ENCODE measurements at places on chromosomes 16 and 17.
A peak's percentile ranks its signal among the peaks of the same experiment; 100 is the strongest.

DNA sequence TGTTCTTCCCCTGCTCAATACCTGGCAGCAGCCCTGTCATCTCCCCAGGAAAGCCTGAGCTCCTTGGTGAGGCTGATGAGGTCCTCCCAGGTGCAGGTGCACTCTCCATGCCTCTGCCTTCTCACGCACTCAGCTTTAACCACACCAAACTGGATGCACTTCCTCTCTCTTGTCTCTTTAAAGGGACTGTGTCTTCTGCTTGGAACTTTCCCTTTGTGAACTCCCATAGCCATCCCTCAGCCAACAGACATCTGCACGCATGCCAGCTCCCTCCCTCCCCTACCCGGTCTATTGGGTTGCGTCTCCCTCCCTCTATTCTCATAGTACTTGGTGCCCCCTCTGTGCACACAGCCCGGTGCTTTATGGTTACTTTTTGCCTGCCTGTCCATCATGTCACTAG, 231.2 kb downstream of the MSI2 start:
- DNase-seq: no peak

GRCh38 chr17:1231456-1231855, 38.8 kb upstream of the BHLHA9 start:
- no peak for DNase-seq

DNA sequence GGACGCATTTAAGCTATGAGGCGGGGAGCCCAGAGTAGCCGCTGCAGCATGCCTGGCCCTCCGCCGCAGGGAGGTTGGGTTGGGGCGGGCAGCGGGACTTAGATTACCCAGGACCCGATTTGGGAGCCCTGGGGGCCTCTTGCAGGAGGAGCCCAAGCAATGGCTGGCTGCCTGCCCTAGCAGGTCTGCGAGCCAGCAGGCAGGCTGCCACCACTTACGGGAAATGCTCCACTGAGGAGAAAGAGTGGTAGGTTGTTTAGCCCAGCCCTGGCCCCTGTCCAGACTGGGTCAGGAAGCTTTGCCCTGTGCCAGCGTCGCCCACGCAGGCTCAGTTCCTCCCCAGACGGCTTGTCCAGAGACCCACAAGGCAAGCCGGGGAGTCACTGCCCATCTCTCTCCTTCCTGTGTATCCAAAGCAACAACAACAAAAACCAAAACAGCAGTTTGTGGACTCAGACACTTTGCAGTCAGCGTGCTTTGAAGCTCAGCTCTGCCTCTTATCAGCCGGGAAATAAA, 10.3 kb upstream of the TVP23A start:
- peak; percentile 57 for DNase-seq

DNA sequence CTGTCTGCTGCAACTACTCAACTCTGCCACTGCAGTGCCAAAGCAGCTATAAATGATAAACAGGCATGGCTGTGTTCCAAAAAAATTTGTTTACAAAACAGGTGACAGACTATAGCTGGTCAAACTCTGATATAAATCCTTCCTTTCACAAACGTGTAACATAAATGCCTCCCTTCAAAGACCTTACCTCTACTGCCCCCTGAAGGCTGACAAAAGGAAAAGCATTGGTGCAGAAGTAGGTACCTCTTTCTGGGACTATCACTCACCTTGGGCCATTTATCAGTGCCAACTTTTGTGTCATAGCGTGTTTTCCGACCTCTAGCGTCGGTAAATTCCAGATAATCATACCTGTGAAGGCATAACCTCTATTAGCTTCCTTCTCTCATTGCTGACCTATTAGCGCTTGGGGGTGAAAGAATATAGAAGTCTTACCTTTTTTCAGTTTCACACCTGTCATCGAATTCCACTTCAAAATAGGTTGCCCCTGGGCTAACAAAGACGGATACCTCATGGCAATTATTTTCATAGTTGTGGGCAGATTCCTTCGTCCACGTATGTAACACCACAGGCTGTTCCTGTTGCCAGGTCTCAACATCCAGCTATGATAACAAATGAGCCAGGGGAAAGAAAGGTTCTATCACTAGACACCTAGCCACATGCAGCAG, 67.9 kb downstream of the ZZEF1 start:
- peak; percentile 29 for DNase-seq

DNA sequence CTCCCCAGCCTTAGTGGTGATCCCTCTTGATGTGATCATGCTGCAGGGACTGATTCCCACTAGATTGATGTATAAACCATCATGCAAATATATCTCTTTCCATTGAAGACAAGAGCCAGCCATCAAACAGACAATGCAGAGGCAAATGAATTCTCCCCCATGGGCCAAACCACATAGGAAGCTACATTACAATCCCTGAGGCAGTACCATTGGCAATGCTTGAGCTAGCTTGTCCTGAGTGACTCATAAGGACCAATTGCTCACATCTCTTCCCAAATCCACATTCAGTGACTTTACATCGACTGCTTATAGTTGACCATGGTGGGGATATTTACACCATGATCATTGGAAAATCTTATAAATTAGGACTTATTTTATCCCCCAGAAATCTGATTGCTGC, 242.2 kb downstream of the SHISA9 start:
- DNase-seq: no peak

GRCh38 chr17:27338536-27338985, 44.6 kb downstream of the WSB1 start:
- no peak for DNase-seq

DNA sequence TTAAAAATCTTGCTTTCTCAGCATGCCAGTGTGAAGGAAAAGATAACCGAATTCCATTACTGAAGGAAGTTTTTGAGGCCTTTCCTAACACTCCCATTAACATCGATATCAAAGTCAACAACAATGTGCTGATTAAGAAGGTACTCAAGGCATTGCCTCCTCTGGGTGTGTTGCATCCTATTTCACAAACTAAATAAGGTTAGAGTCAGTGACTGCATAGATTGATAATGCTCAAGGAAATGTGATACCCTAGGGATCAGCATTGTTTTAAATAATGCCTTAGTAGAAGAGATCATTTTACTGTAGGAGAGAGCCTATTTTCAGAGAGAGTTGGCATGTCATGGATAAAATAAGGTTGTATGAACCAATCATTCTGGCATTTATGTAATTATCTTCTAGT, 36.8 kb downstream of the GDPD1 start:
- DNase-seq: no peak

- no peak for DNase-seq
Observed at GRCh38 chr16:67054901-67055300, 26.0 kb downstream of the CBFB start.

DNA sequence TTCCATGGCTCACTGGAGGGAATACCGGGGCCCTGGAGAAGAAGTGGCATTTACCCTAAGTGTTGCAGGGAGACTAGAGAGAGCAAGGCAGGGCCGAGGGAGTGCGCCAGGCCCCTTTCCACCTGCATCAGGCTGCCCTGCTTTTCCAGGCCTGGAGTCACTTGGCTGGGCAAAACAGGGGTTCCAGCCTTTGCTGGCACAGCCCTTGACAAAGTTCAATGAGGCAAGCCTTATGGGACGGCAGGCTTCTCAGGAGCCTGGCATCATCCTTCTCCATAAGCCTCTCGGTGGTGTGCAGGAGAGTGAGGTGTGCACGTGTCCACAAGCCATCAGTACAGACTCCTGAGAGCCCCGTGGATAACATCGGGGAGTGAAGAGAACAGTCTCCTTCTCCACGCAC, 27.1 kb downstream of the CACNA1G start:
- no peak for DNase-seq

- peak; percentile 86 for DNase-seq
Observed at GRCh38 chr16:645852-646678, 3.1 kb upstream of the WDR90 start.

DNA sequence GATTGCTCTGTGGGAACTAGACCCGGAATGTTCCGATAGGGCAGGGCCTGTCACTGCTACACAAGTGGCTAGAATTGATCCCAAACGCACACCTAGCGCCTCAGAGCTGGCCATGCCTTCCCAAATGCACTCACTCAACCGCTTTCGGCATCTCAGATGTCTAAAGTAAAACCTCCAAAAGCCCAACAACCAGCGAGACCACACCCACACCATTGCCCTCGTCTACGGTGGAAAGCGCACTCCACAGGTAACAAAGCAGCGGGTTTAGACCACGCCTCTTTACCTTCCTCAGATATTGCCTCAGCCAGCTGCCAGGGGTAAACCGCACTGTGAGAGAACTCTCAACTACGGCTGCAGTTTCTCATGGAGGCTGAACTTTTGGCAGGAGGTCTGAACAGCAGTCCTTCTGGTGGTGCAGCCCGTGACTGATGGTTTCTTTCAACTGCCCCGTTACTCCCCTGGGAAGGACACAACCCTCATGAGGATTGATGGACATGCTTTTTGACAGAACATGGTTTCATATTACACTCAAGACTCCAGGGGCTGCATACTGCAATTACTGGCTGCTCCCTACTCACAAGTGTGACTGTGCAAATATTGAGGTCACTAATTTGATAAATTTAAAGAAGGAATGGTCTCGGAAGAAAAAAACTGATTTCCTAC, 34.5 kb downstream of the USP7 start:
- no peak for DNase-seq

All from large intestine (tissue), 12 donors.